GM10248 (cell line): ENCODE measurements at places on chromosomes 6 and 20.

- DNase-seq, result no peak
Observed at GRCh38 chr6:30683980-30684338, 2.5 kb downstream of the PPP1R18 start.

- no peak for DNase-seq
Observed at GRCh38 chr6:126069449-126069848, 83.1 kb downstream of the TRMT11 start.

DNA sequence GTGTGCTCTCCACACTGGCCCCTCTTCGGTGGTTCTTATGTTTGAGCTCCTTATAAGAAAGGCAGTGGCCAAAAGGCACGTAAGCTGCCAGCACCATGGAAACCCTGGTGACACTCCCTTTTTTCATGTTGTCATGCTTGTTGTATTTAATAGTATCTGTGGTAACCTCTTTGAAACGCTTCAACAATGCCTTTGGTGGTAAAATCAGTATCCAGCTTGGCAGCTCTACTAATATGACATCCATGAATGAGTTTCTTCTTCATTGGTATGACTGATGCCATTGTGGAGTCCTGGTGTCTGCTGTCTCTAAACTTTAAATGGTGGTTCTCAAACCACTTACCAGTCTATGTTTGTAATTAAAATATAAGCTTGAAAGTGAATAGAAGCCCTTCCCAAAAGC is 10.7 kb upstream of the MYLK2 start:
- no peak for DNase-seq

DNA sequence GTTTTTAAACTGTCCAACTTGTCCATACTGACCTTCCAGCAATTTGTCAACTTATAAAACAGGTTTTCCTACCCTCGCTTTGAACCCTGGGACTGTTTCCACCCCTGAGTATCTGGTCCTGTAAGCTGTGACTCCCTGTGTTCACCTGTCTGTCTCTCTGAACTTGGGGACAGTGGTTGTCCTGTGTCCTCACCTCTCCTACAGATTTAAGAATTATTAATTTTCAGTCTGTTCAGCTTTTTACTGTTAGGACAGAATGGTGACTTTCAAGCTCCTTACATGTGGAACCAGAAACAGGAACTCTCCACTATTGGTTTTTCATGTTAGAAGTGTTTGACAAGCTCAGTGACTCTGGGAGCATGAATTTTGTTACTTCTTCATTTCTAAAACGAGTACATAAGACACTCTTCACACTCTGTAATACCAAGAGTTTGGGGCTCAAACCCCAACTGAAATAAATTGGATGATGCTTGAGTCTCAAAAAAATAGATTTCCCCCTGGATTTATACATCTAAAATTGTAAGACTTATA is 713.9 kb downstream of the COL12A1 start:
- no peak for DNase-seq

DNA sequence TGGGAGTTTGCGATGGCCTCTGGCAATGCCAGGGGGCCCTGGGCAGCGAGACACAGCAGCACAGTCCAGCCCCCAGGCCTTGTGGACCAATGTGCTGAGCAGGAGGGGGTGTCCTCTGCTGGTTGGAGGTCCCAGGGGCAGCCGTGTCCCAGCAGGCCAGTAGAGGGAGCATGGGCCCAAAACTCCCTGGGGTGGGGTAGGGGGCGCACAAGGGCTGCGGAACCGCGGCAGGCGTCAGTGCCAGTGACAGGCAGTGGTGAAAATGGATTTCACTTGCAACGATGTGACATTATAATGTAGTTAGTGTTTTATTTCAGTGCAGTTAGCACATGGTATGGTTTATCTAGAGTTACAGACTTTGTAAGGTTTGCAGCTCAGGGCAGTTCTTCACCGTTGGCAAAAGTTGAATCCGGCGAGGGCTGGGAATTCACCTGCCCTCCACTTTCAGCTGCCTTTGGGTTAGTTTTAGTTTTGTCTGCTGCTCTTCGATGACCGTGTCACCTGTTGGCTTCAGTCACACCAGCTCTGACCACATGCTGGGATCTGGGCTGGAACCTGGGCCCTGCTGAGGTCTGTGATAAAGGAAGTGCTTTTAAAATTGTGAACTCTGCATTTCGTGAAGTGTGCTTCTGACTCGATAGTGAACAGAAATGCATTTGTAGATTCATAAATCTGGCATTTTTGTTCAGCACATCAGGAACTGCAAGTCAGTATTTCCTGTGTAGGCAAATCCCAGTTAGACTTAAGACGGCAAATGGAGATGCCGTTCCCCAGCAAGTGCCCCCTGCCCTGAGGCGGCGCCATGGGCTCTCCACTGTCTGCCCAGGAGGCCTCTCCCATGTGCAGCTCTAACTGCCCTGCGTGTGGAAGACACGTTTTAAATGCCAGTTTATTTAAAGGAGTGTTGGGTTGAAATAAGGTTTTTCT is 46.8 kb downstream of the PYGB start:
- DNase-seq, result peak; percentile 78
